HFFc6 (cell line): ENCODE measurements at places on chromosomes 7 and 10. TPM values are rescaled to one million over a fixed set of nuclear protein-coding genes. Genes with fewer than 3 reads are reported as not detected.

GDF2 gene
- total RNA-seq = not detected in 3 replicates

EBLN1 gene
- not detected in 3 replicates for total RNA-seq

STEAP2 gene
- total RNA-seq = 9.5 and 14.3 TPM in 2 replicates

DDIT4 gene
- total RNA-seq = 29.3 to 34.1 TPM (median 33.8 TPM) in 3 replicates

TRPV5 gene
- total RNA-seq = not detected in 2 replicates

SEMA3E gene
- total RNA-seq = not detected in 3 replicates

LRRC18 gene
- not detected in 3 replicates for total RNA-seq

NPTX2 gene
- not detected in 3 replicates for total RNA-seq

CALML5 gene
- total RNA-seq = not detected in 3 replicates

FAM237B gene
- total RNA-seq = not detected in 3 replicates

GNGT1 gene
- not detected in 3 replicates for total RNA-seq

GNG11 gene
- total RNA-seq = 28.1 to 30.9 TPM (median 29.0 TPM) in 3 replicates

SCIN gene
- total RNA-seq = 0.96 to 48.9 TPM (median 1.5 TPM) in 3 replicates

PDCD11 gene
- total RNA-seq = 32.1 and 32.7 TPM in 2 replicates

TMEM176B gene
- total RNA-seq = not detected in 3 replicates

KIAA1549 gene
- 7.3 to 10.3 TPM (median 10.1 TPM) in 3 replicates for total RNA-seq

SYCE1 gene
- total RNA-seq = not detected in 3 replicates

LRRC4 gene
- 1.9 to 2.4 TPM (median 2.1 TPM) in 3 replicates for total RNA-seq

CTAGE8 gene
- not detected in 2 replicates for total RNA-seq

RBP3 gene
- total RNA-seq = not detected in 3 replicates

TUBB8 gene
- total RNA-seq = not detected in 3 replicates

CFAP70 gene
- total RNA-seq = 0.05 to 0.45 TPM (median 0.43 TPM) in 3 replicates

LAMB1 gene
- total RNA-seq = 113 to 121 TPM (median 121 TPM) in 3 replicates

NME8 gene
- not detected in 2 replicates for total RNA-seq

SRRM3 gene
- total RNA-seq = 0.23 TPM in 1 of 3 replicates, not detected in the others

MINPP1 gene
- 34.8 to 37.9 TPM (median 37.0 TPM) in 3 replicates for total RNA-seq

UCMA gene
- total RNA-seq = not detected in 3 replicates

NEUROD6 gene
- not detected in 3 replicates for total RNA-seq

DYNC1I1 gene
- total RNA-seq = 0.08 TPM in 1 of 3 replicates, not detected in the others
